Hypothalamus (tissue), 51 donors: ENCODE measurements at places on chromosomes 7 and 10.

DNA sequence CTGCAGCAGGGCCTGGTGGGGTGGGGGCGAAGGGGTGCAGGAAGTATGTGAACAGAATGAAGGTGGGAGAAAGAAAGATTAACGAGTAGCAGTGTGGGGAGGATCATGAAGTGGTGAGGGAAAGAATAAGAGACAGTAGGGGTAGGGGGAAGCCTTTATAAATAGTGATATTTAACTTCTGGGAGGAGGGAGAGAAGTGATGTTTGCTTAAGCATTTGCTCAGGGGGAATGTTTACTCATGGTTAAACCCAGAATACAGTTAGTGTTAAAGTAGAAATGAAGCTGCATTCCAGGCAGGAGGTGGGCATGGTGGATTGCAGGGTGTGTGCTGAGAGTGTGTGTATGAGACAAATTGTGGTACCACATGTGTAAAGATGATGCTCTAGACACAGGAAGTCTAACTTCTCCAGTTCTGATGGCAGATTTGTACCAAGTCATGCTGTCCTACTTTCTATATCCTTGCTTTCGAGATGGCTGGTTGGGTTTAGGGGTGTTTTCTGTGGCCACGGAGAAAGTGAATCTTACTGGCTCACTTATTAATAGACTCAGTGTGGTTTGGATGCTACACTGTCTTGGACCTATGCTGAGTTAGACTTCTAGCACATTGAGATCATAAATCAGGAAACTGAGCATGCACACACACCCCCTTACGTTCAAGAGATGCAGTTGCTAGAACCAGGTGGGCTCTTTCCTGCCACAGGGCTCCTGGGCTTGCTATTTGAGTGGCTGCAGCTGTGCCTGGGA, 10.6 kb upstream of the DNMBP start:
- DNase-seq: no peak

DNA sequence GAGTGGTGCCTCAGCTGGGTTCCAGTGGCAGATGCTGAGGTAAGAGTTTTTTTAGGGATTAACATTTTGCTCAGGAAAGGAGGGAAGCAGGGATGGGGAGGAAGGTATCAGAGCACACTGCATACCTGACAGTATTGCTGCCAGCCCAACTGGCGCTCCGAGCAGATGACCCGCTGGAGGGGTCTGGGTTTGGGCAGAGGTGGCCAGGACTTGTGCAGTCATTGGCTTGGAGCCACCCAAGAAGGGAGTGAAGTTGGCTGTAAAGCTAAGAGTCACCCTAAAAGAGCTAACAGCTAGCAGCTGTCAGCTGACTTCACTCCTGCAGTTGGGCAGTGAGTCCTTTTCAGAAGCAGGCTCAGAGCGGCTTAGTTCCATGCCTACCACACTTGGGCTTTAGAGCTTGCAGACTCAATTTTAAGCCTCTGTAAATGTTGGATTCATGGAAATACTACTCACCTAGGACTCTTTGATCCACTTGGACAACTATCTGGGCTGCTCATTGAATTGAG, 5.8 kb upstream of the ARHGAP22 start:
- DNase-seq: no peak

DNA sequence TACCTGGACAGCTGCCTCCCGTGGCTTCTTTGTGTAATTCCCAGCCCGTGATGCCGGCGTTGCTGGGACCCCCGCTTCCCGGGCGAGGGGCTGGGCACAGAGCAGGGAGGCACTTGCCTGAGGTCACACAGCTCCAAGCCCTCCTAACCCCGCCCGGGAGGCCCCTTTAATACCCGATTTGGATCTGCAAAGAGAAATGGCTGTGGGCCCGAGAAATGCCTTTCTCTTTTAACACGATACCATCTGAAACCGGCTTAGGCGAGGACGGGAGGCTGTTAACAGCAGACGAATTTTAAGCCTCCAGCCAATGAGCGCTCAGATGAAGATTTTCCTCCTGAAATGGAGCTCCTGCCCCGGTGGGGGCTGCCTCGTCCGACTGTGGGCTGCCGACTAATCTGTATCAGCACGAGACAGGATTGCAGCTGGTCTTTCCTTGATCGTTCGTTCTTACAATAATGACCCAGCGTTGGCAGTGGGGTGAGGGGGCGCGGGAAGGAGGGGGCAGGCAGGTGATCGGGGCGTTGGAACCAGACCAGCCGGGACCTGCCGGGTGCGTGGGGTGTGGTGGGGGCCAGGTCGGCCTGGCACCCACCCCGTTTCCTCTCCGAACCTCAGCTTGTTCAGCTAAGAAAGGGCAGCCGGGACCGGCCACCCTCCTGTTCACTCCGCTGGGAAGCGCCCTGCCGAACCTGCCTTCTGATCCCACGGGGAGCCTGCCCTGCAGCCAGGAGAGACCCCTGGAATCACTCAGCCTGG, 36.2 kb upstream of the FOXL3 start:
- DNase-seq: no peak

- no peak for DNase-seq
These were observed 3.2 kb upstream of the INSIG1 start for GRCh38 chr7:155294511-155294778.

- DNase-seq: no peak
These were observed 427.4 kb downstream of the PLXNA4 start for GRCh38 chr7:132148876-132149275.

DNA sequence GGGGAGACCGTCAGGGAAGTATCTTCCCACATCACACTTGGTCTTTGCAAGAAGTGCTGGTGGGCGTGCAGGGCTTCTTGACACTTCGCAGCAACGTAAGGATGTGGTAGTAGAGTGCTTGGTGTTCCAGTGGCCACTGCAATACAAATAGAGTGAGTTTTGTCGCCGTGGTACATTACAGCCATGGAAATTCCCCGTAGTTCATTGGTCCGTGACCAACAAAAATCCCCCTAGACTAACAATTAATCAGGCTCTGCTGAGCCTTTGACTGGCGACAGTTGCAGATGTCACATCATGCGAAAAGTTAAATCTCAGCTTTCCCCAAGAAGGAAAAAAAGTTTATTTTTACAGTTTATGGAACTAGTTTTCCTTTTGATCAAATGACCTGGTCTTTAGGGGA, 134.7 kb downstream of the MGMT start:
- DNase-seq: no peak

- DNase-seq: no peak
These were observed 14.0 kb downstream of the MKLN1 start for GRCh38 chr7:131341690-131342089.

DNA sequence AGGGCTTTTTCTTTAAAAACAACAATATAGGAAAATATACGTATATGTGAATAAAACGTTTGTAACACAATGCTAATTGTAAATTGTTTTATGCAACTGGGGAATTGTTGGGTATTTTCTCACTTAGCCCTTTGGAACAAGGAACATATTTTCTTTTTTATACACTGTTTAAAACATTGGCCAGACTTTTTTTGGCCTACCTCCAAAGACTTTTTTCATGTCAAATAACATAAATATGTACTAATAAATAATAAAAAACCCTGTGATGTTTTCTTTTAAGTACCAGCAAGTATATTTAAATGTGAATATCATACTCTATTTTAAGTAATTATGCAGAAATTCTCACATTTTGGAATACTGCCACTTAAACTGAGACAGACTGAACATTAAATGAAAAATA, 15.7 kb downstream of the TMEM106B start:
- no peak for DNase-seq

GRCh38 chr7:26486153-26486552, 194.5 kb downstream of the SNX10 start:
- no peak for DNase-seq

- DNase-seq: no peak
These were observed 154.4 kb upstream of the SH2B2 start for GRCh38 chr7:102132209-102132752.

GRCh38 chr10:117762819-117763172, 220.2 kb downstream of the EMX2 start:
- DNase-seq: no peak

DNA sequence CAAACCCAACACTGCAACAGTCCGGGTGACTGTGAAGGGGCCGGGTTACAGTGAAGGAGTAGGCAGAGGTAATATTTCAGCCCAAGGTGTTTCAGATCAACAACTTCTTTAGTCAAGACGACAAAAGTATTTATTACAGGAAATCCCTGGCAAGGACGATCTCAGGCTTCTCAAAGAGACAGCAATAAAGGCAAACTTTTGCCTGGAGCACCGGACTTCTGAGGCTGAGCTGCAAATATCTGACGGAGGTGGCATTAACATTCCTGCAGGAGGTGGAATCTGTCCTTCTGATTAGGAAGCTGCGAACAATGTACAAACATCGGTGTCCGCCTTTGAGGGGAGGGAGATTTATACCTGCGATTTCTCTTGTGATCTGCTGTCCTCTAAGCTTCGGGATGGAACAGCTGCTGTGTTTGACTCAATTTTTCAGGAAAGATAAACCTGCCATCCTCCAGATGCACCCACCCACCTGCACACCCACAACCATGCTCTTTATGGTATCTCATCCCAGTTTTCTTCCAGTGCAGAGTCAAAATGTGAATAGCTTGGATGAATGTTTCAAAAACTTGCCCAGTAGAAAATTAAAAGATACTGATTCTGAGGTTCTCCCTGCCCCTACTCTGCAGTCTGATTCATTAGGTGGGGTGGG, 32.1 kb downstream of the EMX2 start:
- no peak for DNase-seq

- DNase-seq: no peak
These were observed 9.2 kb downstream of the FAM221A start for GRCh38 chr7:23689165-23689564.

DNA sequence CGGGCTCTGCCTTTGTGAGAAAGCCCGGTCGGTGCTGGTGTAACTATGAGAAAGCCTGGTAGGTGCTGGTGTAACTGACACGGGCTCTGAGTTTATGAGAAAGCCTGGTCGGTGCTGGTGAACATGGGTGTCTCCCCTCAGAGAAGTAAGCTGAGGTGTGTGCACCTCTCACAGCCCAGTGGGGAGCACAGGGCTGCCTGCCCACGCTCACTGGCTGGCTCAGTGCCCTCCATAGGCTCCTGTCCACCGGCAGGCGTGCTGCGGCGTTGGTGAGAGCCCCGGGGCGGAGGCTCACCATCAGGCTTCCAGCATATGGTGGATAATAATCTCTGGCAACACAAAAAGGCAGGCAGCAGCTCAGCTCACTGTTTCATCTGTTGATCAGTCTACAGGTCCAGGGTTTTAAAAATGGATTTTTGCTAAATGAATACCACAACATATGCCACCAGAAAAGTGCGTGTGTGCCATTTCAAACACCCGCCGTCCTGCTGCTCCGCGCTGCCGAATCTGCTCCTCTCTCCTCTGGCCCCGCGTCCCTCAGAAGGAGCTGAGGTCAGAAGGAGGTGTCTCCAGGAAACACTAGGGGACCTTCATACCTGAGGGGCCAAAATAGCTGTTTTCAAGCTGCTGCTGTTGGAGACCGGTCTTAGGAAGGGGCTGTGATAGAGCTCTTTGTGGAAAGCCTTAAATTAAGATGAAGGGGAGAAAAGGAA, 365.7 kb downstream of the DNAJB6 start:
- no peak for DNase-seq

GRCh38 chr7:95996886-95997285, 224.5 kb downstream of the DYNC1I1 start:
- no peak for DNase-seq

GRCh38 chr10:17208476-17208875, 7.0 kb upstream of the TRDMT1 start:
- no peak for DNase-seq

DNA sequence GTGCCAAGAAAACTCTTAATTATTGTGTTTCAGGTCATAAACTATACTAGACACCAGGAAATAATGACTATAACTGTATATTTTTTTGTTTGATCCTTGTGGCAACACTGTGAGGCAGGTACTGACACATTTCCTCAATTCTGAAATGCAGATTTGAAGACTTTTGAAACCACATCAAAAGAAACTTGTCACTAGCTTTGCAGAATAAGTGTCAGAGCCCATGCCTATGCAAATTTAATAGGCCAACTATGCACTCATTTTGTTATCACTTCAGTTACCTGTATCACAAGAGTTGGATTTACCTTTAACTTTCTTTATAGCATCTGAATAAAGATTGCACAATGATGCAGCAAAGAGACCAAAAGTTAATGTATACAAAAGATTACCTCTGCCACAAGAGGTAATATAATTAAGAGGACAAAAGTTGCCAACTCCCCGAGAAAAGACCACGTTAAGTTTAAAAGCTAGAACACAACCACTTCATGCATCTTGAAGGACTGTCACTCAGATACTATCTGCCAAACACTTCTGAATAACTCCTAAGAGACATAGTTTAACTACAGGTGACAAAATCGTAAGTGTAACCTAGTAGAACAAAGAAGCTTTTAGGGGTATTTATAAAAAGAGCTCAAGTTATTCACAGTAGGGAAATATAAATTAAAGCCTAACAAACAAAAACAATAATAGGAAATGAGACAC, 80.5 kb downstream of the ELAPOR2 start:
- DNase-seq: no peak

DNA sequence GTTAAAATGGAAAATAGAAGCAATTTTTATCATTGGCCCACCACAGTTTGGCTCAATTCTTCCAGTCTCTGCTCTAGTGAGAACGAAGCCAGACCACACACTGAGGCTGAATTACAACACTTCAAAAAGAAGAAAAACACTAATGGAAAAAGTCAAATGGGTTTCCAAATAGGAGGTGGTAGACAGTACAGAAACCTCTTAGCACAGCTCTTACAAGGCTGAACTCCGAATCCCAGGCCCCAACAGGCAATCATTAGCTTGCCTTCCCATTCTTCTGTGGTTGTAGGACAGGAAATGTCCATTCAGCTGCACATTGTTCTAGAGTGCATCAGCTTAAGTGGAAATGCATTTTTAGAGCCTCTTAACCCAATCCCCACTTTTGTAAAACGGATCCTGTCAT, 115.1 kb upstream of the MEOX2 start:
- DNase-seq: no peak

GRCh38 chr10:2920637-2921036, 146.7 kb upstream of the PFKP start:
- no peak for DNase-seq

- no peak for DNase-seq
These were observed 82.2 kb downstream of the ELMO1 start for GRCh38 chr7:37366445-37366844.

- no peak for DNase-seq
These were observed 22.3 kb downstream of the BRAF start for GRCh38 chr7:140902303-140902953.

GRCh38 chr10:106534441-106534840, 630.1 kb downstream of the SORCS1 start:
- no peak for DNase-seq

DNA sequence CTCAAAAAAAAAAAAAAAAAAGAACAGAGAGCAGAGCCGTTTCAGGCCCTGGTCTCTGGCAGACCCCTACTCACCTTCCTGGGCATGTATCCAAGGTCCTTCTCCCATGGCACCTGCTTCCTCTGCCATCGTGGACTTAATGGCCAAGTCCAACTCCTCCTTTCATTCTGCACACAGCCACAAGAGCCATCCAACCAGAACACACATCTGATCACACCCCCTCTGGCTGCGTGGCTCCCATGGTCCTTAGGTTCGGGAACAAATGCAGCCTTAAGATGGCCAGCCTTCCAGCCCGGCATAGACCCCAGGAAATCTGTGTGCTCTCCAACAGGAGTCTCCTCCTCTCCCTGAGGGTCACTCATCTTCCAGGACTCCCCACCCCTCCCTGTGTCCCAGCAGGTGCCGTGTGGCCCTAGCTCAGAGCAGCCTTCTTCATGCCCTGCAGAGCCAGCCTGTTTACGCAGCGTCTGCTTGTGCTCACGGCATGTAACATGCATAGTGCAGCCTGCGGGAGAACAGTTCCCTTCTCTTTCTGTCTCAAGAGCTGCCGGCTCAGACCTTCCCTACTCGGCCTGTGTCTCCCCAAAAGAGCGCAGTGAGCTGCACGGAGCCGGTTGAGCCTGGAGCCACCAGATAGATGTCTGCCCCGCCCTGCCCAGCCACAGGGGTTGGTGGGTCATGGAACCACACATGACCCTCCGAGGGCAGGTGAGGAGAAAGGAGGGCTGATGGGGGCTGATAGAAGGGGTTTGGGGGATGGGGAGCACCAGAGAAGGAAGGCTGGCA, 157.3 kb downstream of the NRF1 start:
- DNase-seq: no peak
